ENCODE measurements at places on chromosomes 3 and 15.
A peak's percentile ranks its signal among the peaks of the same experiment; 100 is the strongest.

GRCh38 chr3:117036259-117036799 is 326.8 kb downstream of the TUSC7 start:
- no peak for DNase-seq

- DNase-seq: no peak
These were observed 363 bp downstream of the GTF2E1 start for GRCh38 chr3:120742849-120743365.

DNA sequence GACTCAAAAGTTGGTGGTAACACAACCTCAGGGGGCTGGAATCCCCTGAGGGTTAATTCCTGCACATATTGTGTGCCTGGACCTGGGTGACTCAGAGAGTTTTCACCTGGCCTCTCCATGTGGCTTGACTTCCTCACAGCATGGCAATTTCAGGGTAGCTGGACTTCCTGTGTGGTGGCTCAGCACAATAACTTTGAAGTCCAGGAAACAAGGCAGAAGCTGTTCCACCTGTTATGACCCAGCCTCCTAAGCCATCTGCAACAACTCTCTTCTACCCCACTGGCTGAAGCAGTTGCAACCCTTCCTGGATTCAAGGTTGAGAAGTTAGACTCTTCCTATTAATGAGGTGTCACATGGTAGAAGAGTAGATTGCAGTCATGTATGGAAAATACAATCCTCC is 58.4 kb downstream of the EDEM1 start:
- DNase-seq: no peak

DNA sequence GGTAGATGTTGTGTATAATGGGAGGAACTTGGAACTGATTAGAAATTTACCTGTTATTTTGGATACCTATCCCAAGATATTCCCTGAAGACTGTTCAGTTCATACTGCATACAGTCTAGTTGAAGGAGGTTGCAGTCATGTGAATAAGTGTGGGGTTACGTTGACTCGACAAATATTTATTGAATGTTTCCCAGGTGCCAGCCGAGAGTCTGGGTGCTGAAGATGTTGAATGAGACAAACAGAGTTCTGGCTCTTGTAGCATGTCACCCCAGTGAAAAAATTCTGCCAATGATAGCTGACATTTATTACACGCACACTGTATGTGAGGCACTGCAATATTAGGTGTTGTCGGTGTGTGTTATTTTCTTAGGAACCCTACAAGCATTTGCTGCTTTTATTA is 176.0 kb downstream of the KCNMB2 start:
- DNase-seq: no peak

GRCh38 chr3:131474115-131474514 is 28.7 kb downstream of the MRPL3 start:
- DNase-seq: no peak

GRCh38 chr3:111956449-111956848 is 22.4 kb upstream of the ABHD10 start:
- no peak for DNase-seq

DNA sequence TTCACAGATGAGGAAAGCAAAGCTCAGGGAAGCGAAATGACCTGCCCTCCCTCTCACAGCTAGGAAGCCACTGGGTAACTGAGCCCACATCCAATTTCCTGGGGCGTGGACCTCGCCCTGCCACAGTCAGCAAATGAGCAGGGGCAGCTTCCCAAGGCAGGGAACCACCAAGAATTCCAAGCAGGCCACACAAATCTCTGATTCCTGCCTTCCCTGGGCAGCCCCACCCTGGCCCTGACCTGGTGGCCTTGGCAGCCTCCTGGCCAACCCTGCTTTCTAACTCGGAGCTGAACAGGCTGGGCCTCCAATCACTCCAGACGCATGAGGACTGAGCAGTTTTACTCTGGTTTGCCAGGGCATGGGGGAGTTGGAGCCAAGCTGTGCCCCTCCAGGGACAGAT is 203.7 kb upstream of the TLE3 start:
- DNase-seq: no peak

GRCh38 chr15:63899193-63899592 is 65.4 kb upstream of the HERC1 start:
- DNase-seq: no peak

DNA sequence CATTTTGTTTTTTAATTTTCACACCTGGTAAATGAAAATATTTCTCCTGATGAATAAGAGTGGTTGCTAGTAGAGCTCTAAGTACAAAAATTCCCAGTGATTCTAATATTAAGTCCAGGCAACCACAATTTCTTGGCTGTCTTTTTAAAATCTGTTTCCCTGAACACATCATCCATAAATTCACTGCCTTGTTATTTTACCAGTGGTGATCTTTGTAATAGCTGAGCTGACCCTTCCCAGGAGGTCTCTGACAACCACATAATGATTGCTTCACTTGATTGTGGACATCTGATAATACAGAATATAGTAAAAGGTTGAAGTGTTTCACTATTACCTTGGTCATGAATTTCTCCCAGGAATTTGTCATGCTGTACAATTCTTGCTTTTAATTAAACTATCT is 13.9 kb upstream of the TOP2B start:
- DNase-seq: no peak

- peak; percentile 77 for DNase-seq
These were observed 18.8 kb downstream of the PSTPIP1 start for GRCh38 chr15:77013776-77014131.
